Fibroblast of the conjunctiva (primary cell): ENCODE measurements at places on chromosomes 5 and 9.

- DNase-seq, result no peak
These were observed 378 bp downstream of the DROSHA start for GRCh38 chr5:31531543-31531887.

GRCh38 chr9:14159440-14160216, 154.3 kb downstream of the NFIB start:
- no peak for DNase-seq

DNA sequence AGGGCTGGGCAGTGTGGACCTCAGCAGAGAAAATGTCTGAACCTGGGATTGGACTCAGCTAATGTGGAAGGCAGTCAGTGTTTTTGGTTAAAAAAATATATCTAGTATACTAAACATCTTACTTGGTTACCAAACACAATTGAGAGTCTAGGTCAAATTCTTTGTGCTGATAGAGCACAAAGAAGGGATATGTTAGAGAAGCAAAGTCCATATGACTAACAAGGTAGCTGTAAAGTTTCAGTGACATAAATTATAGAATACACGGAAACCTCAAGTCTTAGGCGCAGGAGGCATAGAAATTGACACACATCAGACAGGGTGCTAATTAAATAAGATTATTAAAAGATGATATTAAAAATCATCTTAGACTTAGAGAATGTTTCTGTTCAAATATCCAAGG, 718.3 kb downstream of the TLR4 start:
- DNase-seq, result no peak

DNA sequence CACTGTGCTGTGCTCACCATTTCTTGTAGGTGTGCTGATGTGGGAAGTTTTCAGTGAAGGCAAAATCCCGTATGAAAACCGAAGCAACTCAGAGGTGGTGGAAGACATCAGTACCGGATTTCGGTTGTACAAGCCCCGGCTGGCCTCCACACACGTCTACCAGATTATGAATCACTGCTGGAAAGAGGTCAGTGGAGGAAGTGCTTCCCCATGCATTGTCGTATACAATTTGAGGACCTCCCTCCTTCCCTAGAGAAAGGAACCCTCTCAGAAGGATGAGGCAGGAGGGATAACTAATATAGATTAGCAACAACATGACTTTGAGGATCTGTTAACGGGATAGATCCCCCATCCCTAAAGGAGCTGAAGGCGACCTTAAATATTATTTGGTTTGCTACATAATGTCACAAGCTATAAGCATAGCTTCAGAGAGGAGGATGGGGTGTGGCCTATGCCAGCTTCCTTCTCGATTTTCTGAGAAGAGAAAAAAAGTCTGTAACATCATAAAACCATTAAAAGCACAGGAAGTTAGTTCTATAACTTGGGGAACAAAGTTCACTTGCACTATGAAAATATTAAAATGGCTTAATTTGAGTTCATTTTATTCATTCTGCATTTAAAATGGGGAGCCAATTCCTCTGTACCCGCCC, 17.0 kb upstream of the CYFIP2 start:
- no peak for DNase-seq

GRCh38 chr5:53991942-53992341, 318.4 kb downstream of the ARL15 start:
- no peak for DNase-seq

- DNase-seq, result no peak
These were observed 344.6 kb downstream of the OSTF1 start for GRCh38 chr9:75432888-75433287.

GRCh38 chr9:127809540-127810377, 7.1 kb downstream of the FPGS start:
- DNase-seq, result no peak

DNA sequence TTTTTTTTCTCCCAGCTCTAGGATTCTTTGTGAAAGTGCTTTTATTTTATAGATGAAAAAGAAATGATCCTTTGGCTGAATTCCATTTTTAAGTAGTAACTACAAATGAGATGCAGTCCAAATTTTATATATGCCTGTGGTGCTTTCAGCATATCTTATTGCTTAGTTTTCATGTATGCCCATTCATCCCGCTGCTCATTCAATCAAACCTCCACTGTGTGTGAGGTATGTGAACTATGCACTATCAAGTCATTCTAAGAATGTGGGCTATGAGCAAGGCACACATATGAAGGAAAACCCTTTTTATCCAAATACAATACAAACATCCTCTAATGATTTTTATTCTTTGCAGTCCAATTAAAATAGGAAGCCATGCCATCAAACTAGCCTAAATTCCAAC, 1069.1 kb upstream of the DMAC1 start:
- no peak for DNase-seq

- DNase-seq, result no peak
These were observed 135.9 kb upstream of the LIFR start for GRCh38 chr5:38692346-38692745.

GRCh38 chr5:73686912-73687311, 60.9 kb downstream of the ARHGEF28 start:
- DNase-seq, result no peak

DNA sequence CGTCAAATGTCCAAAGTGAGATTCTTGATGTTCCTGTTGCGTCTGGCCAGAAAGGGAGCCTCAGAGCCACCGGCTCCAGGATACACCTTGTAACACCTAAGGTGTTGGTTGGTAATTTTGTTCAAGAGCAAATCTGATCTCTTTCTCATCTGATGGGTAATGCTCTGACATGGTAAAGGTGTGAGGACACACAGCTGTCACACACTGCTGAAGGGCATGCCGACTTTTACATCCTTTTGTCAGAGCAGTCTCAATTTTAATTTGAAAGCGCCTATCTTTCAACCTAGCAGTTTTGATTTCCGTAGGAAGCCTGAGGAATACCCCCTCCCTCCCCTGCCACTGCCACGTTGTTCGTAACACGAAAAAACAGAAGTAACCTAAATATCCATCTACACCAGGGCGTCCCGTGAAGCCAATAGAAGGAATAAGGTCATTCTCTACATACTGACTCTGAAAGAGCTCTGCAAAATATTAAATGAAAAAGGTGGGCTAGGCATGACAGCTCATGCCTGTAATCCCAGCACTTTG, 57.4 kb downstream of the TSTD2 start:
- DNase-seq, result no peak
